ENCODE measurements at places on chromosomes 2 and 18.

GRCh38 chr2:137638932-137639331, 325.3 kb upstream of the HNMT start:
- no peak for DNase-seq

- no peak for DNase-seq
Measured at GRCh38 chr18:37986665-37987064, 421.1 kb upstream of the CELF4 start.

GRCh38 chr2:231394211-231395141, 1.0 kb upstream of the B3GNT7 start:
- DNase-seq, result no peak

DNA sequence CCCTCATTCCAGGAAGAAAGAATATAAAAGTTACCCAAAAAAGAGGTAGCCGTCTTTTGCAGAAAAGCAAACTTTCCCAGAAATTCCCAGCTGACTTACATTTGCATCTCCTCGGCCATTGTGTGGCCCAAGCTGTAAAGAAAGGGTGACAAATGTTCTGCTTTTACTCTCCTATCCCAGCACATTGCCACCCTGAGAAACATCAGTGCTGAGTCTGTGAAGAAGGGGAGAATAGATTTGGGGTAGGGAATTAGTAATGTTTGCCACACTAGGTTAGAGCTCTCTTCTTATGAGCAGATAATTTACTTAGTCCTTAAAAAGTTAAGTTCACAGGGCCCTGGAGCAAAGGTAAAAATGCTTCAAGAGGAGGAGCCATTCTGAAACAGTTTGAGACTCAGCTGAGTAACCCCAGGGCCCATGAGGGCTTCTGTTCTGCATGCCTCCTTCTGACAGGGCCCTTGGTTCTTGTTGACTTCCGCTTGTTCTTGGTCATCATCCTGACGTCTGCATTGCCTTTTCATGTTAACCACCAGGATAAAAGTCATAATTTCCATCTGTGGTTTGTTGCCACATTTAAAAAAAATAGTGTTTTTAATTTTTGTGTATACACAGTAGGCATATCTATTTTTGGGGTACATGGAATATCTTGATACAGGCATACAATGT, 550.7 kb downstream of the RNF144A start:
- DNase-seq, result no peak

- no peak for DNase-seq
Measured at GRCh38 chr2:67839668-67840067, 223.1 kb downstream of the C1D start.

- no peak for DNase-seq
Measured at GRCh38 chr2:176405477-176405876, 136.2 kb downstream of the MTX2 start.

GRCh38 chr2:9753276-9753600, 90.0 kb upstream of the TAF1B start:
- peak; percentile 80 for DNase-seq

DNA sequence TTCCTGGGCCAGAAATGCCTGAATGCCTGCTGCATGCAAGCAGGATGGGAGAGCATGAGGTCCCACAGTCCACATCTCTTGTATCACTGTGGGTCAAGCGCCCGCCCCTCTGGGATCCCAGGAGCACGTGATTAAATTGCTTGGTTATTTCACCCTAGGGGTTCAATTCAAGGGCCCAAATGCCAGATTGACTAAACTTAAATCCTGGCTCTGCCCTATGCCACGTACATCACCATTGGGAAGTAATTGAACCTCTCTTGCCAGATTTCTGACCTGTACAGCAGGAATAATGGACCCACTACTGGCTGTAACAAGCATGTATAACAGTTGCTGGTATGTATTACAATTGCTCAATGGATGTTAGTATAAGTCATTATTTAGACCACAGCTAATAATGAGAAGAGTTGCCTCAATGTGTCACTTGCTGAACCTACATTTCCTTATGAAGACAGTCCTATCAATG, 19.9 kb downstream of the FHL2 start:
- no peak for DNase-seq

DNA sequence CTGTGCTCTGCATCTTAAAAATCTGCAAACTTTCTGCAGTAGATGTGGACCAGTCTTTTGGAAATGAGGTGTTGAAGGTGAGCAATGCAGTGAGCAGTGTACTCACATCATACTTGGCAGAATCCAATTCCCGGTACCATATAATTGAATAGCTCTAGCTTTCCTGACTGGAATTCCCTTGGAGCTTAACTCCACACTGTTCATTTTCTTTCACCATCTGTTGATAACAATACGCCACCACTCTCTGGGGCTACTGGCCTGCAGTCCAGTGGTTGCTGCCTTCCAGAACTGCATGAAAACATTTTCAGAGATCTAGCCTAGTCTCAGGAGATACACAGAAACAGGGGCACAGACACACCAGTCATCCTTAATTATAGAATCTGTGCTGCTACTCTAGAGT, 820.0 kb upstream of the NXPH2 start:
- DNase-seq, result no peak

DNA sequence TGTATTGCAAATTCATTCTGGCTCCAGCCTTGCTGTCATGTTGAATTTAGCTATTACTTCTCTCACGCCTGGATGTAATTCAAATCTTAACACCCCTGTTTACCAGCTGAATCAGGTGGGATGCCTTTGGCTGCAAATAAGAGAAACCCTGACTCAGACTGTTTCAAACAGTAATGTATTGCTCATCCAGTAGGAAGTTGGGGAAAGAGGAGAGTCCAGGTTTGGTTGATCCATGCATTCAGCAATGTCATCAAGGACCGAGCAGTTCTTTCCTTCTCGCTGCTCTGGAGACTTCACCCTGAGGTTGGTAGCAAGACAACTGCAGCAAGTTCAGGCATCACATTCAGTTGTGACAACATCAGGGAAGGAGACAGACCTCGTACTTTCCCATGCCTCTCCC, 6.4 kb upstream of the DARS1 start:
- DNase-seq, result no peak

- DNase-seq, result no peak
Measured at GRCh38 chr2:121707920-121708361, 28.7 kb downstream of the NIFK start.

- no peak for DNase-seq
Measured at GRCh38 chr2:105611811-105612424, 132.8 kb upstream of the NCK2 start.

DNA sequence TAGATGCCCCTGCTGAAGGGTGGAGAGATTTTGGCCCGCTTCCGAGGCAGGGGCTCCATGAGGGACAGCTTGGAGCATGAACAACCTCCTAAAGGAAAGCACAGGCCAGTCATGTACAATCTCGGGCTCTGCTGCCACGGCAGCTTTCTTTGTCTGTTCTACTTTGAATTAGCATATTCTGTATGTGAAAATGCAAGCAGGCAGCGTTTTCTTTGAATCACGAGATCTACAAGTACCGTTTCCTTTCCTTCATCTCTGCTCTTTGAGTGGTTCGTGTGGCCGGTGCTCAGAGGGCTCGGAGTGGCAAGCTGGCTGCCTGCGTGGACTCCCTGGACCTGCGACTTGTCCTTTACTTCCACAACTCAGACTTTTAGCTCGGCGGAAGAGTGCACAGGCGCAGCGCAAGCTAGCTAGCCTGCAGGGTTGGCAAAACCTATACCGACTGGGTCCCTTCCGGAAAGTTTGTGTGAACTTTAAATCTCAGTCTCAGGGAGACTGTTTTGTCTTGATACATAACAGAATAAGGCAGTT, 6.9 kb downstream of the TWIST2 start:
- DNase-seq, result no peak

- no peak for DNase-seq
Measured at GRCh38 chr2:136065907-136066306, 52.0 kb downstream of the CXCR4 start.

DNA sequence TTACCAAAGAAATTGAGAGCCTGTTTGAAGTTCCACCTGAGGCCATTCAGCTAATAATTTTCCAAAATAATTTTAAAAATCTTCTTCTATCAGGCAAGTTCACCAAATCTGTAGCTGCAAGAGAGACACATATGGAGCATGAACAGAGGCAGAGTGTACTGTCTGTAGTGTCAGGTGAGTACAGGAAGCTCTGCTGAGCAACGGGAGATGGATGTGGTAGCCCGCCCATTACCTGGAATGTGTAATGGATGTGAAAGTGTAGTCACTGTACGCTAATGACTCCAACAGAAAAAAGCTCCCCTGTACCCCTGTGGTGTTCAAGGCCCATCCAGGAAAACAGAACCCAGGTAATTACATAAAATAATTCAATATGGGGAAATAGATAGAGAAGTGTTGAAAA, 311.5 kb downstream of the LRRTM4 start:
- DNase-seq, result no peak

DNA sequence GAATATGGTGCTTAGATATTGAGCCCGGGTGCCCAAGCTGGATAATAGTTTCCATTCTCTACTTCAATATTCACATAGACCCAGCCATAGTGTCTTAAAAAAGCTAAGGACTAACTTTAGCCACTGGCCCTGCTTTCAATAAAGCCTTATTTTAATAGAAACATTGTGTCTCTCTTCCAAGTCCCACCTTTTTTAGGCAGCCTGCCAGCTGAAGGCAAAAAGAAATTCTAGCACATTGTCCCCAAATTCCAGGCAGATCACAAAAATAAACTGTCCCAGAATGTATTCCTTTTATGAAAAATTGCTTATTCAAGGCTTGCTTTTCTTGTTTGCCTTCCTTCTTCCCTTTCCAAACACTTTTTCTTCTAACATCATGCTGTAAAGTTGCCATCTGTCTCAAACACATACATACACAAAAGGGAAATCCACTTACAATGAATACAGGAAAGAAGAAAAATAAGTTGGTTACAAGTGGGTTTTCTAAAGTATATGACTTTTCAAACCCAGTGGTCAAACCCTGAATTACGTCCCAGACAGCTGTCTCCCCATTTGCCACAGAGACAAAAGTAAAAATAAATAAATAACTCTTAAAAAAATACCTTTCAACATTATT, 778.5 kb downstream of the BCL11A start:
- DNase-seq, result no peak

GRCh38 chr18:45156946-45157345, 458.3 kb upstream of the SLC14A2 start:
- DNase-seq, result peak; percentile 27

- no peak for DNase-seq
Measured at GRCh38 chr2:222241128-222241870, 57.5 kb downstream of the PAX3 start.

- no peak for DNase-seq
Measured at GRCh38 chr18:33584548-33585430, 6.8 kb downstream of the ASXL3 start.

DNA sequence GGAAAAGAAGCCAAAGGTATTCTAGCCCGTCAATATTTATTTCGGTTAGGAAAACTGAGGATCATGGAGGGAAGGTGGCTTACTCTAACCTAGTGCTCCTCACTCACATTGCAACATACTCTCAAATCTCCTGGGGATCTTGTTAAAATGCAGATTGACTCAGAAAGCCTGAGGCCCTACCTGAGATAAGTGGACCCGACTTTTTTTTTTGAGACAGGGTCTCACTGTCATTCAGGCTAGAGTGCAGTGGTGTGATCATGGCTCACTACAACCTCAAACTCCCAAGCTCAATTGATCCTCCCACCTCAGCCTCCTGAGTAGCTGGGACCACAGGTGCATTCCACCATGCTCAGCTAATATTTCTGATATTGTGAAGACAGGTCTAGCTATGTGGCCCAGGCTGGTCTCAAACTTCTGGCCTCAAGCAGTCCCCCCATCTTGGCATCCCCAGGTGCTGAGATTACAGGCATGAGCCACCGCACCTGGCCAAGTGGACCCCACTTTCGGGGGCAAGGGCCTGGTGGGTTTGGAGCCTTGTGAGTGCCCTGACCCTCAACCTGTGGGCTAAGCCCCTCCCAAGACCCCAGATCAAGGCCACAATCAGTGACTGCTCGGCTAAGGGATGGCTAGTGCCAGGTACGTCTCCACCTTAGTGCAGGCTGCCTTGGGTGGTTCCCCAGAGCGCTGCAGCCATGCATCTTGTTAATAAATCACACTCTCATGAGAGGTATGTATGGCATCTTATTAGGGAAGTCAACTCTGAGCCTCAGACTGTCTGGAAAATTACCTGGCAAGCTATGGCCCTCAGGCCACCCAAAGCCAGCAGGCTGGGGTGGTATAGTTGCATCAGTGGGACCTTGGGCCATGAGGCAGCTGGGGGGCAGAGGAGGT, 1.1 kb upstream of the NEURL3 start:
- DNase-seq, result no peak

GRCh38 chr2:197158591-197159550, 151.7 kb downstream of the ANKRD44 start:
- DNase-seq, result no peak

GRCh38 chr18:3592864-3593263, 142.9 kb downstream of the TGIF1 start:
- DNase-seq, result no peak

DNA sequence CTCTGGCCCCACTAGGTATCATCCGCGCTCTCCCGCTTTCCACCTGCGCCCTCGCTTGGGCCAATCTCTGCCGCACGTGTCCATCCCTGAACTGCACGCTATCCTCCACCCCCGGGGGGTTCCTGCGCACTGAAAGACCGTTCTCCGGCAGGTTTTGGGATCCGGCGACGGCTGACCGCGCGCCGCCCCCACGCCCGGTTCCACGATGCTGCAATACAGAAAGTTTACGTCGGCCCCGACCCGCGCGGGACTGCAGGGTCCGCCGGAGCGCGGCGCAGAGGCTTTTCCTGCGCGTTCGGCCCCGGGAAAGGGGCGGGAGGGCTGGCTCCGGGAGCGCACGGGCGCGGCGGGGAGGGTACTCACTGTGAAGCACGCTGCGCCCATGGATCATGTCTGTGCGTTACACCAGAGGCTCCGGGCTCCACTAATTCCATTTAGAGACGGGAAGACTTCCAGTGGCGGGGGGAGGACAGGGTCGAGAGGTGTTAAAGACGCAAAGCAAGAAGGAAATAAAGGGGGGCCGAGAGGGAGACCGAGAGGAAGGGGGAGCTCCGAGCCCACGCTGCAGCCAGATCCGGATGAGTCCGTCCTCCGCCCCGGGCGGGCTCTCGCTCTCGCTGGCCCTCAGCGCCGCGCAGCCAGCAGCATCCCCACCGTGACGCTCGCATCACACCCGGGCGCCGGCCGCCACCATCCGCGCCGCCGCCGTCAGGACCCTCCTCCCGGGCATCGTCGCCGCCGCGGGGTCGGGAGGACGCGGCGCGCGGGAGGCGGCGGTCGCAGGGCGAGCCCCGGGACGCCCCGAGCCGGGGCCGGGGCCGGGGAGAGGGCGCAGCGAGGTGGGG, 664 bp downstream of the NETO1 start:
- DNase-seq, result no peak

DNA sequence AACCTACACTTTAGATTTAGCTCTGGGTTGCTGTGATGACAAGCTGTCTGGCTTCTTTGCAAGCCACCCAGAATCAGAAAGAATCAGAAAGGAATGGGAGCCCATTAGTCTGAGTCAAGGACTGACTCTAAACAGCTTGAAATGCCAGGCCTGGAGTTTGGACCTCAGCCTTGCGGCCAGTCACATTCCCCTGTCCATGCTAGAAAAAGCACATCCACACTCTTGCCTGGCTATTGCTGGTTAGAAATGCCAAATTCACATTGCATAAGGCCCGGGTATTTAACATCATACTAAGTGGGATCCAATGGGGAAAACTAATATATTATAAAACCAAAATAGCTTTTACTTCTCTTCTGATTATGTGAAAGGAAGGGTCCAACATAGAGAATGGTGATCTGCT, 756.8 kb upstream of the KLHL29 start:
- DNase-seq, result no peak

GRCh38 chr2:45598545-45598944, 12.5 kb downstream of the SRBD1 start:
- DNase-seq, result no peak

Data from skeletal muscle cell (primary cell).